ENCODE measurements at places on chromosomes 6 and 20. TPM values are rescaled to one million over a fixed set of nuclear protein-coding genes. Genes with fewer than 3 reads are reported as not detected.

GRCh38 chr6:878179-878578, 185.2 kb upstream of the EXOC2 start:
- H3K27ac ChIP-seq, result no peak overlapping the region
- no peaks in the 10 kb centered on the region for H3K27me3 ChIP-seq
- no peaks in the 10 kb centered on the region for H3K36me3 ChIP-seq
- no peaks in the 10 kb centered on the region for H3K4me1 ChIP-seq

DNA sequence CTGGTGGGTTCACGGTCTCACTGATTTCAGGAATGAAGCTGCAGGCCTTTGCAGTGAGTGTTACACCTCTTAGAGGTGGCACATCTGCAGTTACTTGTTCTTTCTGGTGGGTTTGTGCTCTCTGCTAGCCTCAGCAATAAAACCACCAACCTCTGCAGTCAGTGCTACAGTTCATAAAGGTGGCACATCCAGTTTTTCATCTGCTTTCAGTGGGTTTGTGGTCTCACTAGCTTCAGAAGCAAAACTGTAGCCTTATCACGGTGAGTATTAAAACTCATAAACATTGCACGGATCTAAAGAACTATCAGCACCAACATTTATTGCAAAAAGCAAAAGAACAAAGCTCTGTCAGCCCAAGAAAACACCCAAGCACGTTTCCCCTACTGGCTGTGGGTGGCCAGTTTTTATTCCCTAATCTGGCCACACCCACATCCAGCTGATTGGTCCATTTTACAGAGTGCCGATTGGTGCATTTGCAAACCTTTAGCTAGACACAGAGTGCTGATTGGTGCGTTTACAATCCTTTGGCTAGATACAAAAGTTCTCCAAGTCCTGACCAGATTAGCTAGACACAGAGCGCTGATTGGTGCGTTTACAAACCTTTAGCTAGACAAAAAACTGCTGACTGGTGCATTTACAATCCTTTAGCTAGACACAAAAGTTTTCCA, 3.4 kb upstream of the TMEM14C start:
- no peak overlapping the region for H3K27ac ChIP-seq
- no peak overlapping the region for H3K4me3 ChIP-seq
- 0 out of 2 replicates have a peak, but pooled peaks cover 2% of the 10 kb centered on the region for H3K4me1 ChIP-seq

DNA sequence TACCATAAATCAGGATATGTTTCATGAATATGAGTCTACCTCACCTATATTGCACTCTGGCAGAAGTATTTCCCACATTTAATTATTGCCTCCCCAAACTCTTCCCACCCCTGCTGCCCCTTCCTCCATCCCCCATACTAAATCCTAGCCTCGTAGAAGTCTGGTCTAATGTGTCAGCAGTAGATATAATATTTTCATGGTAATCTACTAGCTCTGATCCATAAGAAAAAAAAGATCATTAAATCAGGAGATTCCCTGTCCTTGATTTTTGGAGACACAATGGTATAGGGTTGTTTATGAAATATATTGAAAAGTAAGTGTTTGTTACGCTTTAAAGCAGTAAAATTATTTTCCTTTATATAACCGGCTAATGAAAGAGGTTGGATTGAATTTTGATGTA, 6.4 kb downstream of the EDN1 start:
- no peak for DNase-seq
- H3K27me3 ChIP-seq, result no peaks in the 10 kb centered on the region
- H3K4me1 ChIP-seq, result no peaks in the 10 kb centered on the region
- no peak overlapping the region for H3K27ac ChIP-seq

DNA sequence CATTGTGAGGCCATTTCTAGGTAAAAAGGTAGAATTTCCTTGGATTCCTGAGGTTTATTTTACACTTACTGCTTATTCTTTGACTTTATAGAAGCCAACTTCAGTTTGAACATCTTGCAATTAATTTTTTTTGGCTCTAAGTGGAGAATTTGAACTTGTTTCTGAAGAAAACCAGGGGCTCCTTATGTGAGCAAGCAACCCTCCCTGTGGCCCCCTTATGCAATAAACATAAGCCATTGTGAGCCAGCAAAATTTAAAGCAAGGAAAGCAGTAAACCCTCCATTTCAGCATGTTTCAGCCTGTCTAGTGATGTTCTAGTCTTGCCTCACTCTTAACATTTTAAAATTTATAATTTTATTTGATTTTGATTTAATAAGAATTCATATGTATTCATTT, 5.6 kb downstream of the HLA-F start:
- no peaks in the 10 kb centered on the region for H3K36me3 ChIP-seq
- no peaks in the 10 kb centered on the region for H3K27me3 ChIP-seq
- H3K4me3 ChIP-seq, result no peak overlapping the region
- no peaks in the 10 kb centered on the region for H3K4me1 ChIP-seq
- no peak overlapping the region for H3K27ac ChIP-seq
- DNase-seq, result no peak

DNA sequence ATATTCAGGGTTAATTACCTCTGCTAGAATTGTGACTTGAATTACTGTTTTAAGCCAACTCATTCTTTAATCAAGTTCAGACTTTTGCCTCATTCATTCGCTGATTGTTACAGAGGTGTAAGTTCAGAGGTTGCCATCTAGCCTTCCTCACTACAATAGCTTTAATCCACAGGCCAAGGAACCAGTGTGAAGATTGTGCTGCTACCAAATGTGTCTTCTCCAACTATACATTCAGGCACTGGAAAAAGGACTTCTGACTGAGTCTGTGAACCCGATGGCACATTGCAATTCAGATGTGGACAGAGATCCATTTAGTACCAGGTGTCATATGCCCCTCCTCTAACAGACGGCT, 111.2 kb upstream of the ADGRF1 start:
- no peak overlapping the region for H3K27ac ChIP-seq
- no peak for DNase-seq
- H3K4me1 ChIP-seq, result peaks cover 2% of the 10 kb centered on the region
- H3K4me3 ChIP-seq, result no peak overlapping the region
- no peaks in the 10 kb centered on the region for H3K36me3 ChIP-seq

DNA sequence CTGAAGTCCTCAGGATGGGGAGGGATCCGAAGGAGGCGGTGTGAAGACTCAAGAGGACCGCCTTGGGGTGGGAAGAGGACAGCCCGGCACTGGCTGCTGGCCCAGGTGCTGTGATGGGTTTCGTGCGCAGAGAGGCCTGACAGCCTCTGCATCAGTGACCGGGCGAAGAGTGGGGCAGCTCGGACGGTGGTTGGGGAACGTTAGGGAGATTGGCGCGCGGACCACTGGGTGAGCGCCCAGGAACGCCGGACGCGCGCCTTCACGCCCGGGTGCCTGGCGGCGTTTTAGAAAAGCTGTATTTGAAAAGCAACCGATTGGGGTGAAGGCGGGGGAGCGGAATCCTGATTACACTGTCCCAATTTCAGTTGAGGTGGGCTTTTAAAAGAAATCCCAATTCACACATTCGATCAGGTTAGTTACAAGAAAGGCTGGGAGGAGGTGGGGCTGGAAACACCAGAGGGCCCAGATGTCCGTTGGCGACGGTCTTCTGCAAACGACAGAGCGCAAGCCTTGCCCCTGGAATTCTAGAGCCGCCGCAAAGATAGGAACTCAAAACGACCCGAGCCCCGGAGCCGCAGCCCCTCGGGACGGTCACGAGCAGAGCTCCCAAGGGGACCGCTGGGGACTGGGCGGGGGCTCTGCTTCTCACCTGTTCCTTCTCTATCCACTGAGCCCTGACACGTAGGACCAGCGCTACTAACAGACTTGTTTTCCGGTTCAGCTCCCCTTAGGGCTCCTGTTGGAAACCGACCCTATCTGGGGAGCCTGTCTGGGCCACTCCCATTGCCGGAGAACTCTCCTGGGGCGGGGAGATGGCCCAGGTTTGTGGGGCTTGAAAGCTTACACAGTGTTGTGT, 8.5 kb upstream of the TRIM40 start:
- peaks cover 4% of the 10 kb centered on the region for H3K27me3 ChIP-seq
- no peak for DNase-seq
- H3K4me1 ChIP-seq, result peaks cover 5% of the 10 kb centered on the region
- no peaks in the 10 kb centered on the region for H3K36me3 ChIP-seq
- no peak overlapping the region for H3K27ac ChIP-seq

- no peaks in the 10 kb centered on the region for H3K27me3 ChIP-seq
- H3K36me3 ChIP-seq, result no peaks in the 10 kb centered on the region
- H3K27ac ChIP-seq, result no peak overlapping the region
- peaks cover 12% of the 10 kb centered on the region for H3K4me1 ChIP-seq
Measured at GRCh38 chr6:156948807-156949206, 171.6 kb downstream of the ARID1B start.

- peaks cover 3% of the 10 kb centered on the region for H3K4me1 ChIP-seq
- DNase-seq, result peak; percentile 71
- H3K27ac ChIP-seq, result peak overlapping the region; percentile 5
- H3K4me3 ChIP-seq, result peak overlapping the region; percentile 75
Measured at GRCh38 chr6:151240791-151241642, 1.2 kb downstream of the AKAP12 start.

Gene XKR7
- total RNA-seq, result 0.02 TPM

Gene OR5V1
- total RNA-seq, result not detected

Gene HLA-A
- total RNA-seq, result 0.22 TPM

Gene CASS4
- total RNA-seq, result 4.9 TPM

Gene CST2
- total RNA-seq, result not detected

Gene ZNF391
- 0.18 TPM for total RNA-seq
